HCT116 (cell line): ENCODE measurements at places on chromosomes 2 and 18. TPM values are rescaled to one million over a fixed set of nuclear protein-coding genes. Genes with fewer than 3 reads are reported as not detected.

MYO5B gene
- 32.1 TPM for total RNA-seq

CEP76 gene
- 13.5 TPM for total RNA-seq

DNA sequence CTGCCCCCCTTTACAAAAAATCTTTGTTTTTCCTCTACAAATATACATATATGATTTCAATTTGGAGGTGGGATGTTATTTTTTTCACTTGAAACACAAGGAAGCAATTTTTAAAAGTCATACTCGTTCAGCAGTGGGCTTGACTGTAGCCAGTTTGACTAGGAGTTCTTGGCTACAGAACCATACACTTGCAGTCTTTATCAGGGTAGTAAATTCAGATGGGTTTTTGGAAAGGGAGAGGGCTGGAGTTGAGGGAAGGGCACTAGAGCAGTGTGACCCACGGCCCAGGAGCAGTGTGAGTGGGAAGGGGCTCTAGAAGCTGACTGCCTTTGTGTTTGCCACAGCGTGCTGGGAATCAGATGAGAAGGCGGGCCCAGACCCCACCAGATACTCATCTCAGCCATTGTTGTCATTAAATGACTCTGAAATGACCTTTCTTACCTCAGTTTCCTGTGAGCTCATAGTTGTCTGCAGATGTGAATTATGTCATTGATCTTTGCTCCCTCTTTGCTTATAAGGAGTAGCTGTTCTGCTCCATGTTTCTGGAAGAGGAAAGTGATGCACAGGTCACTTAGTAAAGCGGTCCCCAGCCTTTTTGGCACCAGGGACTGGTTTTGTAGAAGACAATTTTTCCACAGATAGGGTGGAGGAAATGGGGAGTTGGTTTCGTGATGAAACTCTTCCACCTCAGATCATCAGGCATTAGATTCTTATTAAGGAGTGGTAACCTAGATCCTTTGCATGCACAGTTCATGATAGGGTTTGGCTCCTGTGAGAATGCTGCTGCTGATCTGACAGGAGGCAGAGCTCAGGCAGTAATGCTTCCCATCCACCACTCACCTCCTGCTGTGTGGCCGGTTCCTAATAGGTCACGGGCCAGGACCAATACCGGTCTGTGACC is 116.8 kb downstream of the SPTBN1 start:
- DNase-seq: no peak

SP140 gene
- 2.6 TPM for total RNA-seq

SETBP1 gene
- 0.05 TPM for total RNA-seq

DNA sequence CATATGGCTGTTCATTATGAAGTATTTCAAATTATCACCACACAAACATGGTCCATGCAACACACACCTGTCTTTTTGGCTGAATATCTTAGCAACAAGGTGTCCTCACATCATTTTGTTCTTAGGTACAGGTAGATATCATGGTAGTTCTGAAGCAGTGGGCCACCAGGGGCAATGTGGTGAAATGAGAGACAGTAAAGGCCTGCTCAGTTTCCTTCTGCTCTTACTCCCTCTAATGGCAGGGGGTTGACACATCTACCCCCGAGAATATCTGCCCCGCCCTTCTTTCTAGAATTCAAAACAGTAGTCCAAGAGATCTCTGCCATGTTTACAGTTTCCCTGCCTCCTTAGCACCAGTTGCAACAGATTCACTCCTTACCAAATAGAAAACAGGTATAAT is 147.0 kb upstream of the KLHL14 start:
- no peak for DNase-seq

ANKRD53 gene
- not detected for total RNA-seq

GRCh38 chr2:16635791-16636699 is 29.6 kb downstream of the CYRIA start:
- DNase-seq: no peak

DNA sequence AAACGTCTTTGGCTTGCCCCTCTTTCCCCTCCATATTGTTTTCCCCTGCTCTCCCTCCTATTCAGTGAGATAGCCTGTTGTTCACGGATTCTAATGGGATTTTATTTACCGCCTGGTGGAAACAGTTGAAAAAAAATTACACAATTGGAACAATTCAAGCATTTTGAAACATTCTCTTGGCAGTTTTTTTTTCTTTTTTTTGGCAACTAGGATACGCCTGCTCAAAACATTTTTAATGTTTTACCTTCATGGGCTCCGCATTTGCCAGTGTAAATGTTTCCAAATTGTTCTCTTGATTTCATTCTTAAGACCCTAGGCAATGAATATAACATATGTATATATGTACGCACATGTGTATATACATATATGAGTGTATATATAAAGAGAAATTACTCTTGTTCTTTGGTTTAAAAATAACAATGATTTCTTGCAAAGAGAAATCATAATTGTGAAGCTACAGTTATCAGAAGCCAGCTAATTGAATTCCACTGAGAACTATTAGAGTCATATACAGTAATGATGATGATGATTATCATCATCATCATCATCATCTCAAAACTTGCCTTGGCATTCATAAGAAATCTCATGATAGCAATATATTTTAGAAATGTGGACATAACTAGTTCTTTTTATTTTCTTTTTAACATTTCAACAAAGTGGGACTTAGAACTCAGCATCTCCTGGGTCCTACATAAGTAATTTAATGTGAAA is 146.7 kb downstream of the LTBP1 start:
- no peak for DNase-seq
